H9 (cell line): ENCODE measurements at places on chromosomes 5 and 9.

DNA sequence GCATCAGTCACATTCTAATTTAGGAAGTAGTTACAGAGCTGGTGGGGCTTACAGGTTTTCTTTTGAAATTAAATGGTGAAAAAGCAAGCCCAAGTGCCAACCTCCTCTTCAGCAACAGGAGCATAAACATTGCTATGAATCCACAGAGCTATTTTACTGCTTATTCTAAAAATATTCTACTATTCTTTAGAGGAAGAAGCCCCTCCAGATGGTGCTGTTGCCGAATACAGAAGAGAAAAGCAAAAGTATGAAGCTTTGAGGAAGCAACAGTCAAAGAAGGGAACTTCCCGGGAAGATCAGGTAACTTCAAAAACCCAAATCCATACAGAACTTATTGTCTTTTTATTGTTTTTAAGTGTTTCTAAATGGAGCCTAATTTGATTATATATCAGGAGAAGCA is 202.8 kb downstream of the CWC27 start:
- no peak for DNase-seq
- no peak overlapping the region for H3K4me3 ChIP-seq
- H3K27ac ChIP-seq, result no peak overlapping the region

DNA sequence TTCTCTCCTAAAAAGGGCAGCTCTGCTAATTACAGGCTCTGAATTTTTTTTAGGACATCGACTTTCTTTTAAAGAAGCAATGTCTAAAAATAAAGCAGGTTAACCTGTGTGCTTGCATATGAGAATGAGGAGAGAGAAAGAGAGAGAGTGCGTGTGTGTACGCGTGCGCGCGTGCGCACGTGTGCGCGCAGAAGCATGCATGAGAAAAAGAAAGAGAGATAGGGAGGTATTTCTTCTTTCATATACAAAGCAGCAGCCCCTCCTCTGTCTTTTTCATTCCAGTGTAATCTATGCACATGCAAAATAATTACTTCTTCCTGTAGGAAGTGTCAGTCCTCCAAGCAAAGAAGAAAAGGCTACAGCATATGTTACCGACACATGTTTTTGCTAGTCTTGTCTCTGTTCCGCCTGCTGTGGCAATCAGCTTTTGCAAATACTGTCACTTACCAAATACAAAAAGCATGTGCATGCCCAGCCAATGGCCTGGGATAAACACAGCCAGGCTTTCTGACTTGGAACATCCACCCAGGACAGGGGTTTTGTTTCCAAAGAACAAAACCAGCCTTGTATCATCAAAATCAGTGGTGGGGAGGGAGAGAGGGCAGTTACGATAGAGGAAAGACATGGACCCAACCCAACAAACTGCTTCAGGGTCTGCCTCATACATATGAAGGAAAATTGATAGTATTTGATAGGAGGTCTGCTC is 252.3 kb upstream of the SLC24A2 start:
- no peak overlapping the region for H3K4me3 ChIP-seq
- no peaks in the 10 kb centered on the region for H3K36me3 ChIP-seq
- H3K27ac ChIP-seq, result no peak overlapping the region
- peaks cover 4% of the 10 kb centered on the region; the same call in 1 of the 2 replicates for H3K4me1 ChIP-seq
- no peaks in the 10 kb centered on the region for H3K27me3 ChIP-seq
- DNase-seq, result no peak

GRCh38 chr5:107557051-107557658 is 113.6 kb downstream of the EFNA5 start:
- H3K27ac ChIP-seq, result no peak overlapping the region
- H3K27me3 ChIP-seq, result no peaks in the 10 kb centered on the region
- H3K36me3 ChIP-seq, result no peaks in the 10 kb centered on the region
- DNase-seq, result peak; percentile 71
- H3K4me1 ChIP-seq, result no peaks in the 10 kb centered on the region; the same call in 1 of the 2 replicates

DNA sequence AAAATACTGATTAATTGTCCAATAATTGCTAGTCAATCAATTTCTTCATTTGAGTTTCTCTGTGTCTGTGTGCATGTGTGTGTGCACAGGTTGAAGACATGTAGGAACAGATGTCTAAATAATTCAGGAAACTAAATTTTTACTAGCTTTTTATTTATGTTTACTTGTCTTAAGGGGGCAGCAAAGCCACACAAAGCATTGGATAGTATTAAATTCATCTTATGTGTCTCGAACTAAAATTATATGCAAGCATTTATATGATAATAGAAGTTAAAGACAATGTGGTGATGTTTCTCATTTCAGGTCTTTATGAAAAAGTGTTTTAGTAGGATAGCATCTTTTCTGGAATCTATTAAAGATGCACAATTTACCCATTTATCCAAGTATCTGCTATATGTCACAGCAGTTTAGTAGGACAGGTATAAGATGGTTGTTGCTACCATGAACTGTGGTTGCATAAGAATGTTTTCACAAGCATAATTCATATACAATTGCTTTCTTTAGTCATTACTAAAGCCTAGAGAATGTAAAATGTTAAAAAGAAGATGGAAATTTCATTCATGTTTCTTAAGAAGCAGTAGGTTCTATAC is 784.6 kb upstream of the NUDT12 start:
- no peaks in the 10 kb centered on the region for H3K27me3 ChIP-seq
- no peak overlapping the region for H3K27ac ChIP-seq
- H3K4me3 ChIP-seq, result no peak overlapping the region
- peaks cover 2% of the 10 kb centered on the region for H3K4me1 ChIP-seq
- no peaks in the 10 kb centered on the region for H3K36me3 ChIP-seq
- no peak for DNase-seq

DNA sequence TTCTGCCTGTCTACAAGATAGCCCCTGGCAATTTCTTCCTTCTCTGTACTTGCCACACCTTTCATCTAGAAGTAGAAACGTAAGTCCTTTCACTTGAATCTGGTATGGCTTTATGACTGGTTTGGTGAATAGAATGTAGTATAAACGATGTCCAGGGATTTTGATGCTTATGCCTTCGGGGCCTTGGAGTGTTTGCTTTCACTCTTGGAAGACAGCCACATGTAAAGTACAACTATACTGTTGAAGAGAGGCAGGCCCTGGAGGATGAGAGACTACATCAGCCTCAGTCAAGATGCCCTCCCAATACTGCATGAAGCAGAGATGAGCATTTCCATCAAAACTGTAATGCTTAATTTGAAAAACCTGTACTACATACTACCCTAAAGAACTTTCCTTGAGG is 553.8 kb upstream of the C9orf72 start:
- no peak for DNase-seq
- H3K27ac ChIP-seq, result no peak overlapping the region
- no peaks in the 10 kb centered on the region for H3K27me3 ChIP-seq
- H3K4me3 ChIP-seq, result no peak overlapping the region

DNA sequence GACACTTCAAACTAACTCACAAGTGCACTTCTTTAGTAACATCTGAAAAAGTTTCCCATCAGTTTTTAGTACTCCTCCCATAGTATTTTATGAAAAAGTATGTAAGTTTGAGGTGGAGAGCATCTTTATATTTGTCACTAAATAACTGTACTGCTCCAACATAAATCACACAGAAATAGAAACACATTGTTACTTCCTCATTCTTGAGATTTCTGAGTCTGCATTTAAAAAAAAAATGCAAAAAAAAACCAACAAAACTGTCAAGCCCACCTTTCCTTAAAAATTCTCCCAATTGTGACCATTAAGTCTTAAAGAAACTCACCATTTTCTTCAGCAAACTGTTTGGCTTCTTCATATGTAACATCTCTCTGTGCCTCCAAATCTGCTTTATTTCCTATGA is 18.7 kb downstream of the RAB14 start:
- no peaks in the 10 kb centered on the region for H3K27me3 ChIP-seq
- H3K4me1 ChIP-seq, result no peaks in the 10 kb centered on the region; the same call in 1 of the 2 replicates
- H3K36me3 ChIP-seq, result peaks cover 2% of the 10 kb centered on the region; the same call in 1 of the 3 replicates
- DNase-seq, result no peak

- no peak for DNase-seq
- no peaks in the 10 kb centered on the region for H3K27me3 ChIP-seq
- no peak overlapping the region for H3K27ac ChIP-seq
- no peaks in the 10 kb centered on the region for H3K4me1 ChIP-seq
- no peaks in the 10 kb centered on the region for H3K36me3 ChIP-seq
- no peak overlapping the region for H3K4me3 ChIP-seq
Observed at GRCh38 chr5:27995867-27996266, 957.5 kb upstream of the CDH9 start.

DNA sequence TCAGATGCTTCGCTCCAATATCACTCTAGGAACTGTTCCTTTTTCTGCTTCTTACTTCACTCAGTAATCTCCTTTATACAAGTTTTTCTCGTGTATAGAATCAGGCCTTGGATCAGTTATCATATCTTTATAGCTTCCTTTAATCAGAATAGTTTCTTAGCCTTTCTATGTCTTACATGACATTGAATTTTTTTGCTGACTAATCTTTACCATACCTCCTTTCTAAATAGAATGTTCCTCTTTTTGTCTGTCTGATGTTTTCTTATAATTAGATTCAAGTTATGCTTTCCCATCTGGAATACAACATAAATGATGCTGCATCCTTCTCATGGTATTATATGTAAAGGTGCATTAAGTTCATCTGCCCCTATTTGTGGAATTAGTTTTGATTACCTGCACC is 40.2 kb upstream of the TYRP1 start:
- no peaks in the 10 kb centered on the region for H3K4me1 ChIP-seq
- no peak overlapping the region for H3K4me3 ChIP-seq
- no peak overlapping the region for H3K27ac ChIP-seq
- DNase-seq, result no peak
